Thymus (tissue), 14 donors: ENCODE measurements at places on chromosomes 6 and 20. TPM values are rescaled to one million over a fixed set of nuclear protein-coding genes. Genes with fewer than 3 reads are reported as not detected.

DNA sequence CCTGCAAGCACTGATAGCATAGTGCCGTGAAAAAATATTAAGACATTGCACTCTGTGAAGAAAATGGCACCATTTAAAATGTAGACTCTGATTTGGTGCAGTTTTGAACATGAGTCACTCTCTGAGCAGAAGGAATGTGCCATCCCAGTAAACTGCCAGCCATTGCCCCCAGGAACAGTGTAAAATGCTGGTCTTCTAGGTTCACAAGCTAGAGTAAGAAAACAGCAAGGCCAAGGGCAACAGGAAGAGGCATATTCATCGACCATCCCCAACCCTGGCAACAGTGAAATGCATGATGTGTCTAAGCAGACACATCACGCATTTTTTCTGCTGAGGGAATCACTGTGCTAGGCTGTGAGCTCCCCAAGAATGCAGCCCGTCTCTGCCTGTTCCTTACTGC, 163.2 kb upstream of the RIN2 start:
- DNase-seq, result no peak

The WRNIP1 gene
- polyA plus RNA-seq, result 85.3 TPM

DNA sequence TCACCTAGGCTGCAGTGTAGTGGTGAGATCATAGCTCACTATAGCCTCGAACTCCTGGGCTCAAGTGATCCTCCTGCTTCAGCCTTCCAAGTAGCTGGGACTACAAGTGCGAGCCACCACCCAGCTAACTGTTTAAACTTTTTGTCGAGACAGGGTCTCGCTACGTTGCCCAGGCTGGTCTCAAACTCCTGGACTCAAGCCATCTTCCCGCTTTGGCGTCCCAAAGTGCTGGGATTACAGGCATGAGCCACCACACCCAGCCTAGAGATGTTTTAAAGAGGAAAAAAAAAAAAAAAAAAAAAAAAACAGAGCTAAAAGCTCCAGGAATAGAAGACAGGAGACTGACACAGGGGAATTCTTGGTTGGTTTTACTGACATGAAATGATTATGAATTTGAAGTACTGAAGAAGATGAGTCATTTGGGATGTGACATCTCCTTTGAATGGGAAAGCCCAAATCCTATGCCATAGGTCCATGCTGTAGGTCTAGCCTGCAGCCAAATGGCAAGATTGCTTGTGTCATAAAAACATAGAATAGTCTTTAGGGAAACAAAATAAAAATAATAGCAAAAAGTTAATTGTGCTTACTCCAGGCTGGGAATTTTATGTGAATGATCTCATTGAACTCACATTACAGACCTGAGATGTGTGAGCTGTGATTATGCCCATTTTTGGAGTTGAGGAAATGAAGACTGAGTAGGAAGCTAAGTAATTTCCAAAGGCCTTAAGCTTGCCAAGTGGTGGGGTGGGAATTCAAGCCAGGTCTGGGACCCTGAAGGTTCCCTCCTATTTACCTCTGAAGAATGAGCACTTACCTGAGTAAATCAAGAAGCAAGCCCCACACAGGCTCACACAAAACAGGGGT, 24.3 kb upstream of the NHSL1 start:
- DNase-seq, result no peak

DNA sequence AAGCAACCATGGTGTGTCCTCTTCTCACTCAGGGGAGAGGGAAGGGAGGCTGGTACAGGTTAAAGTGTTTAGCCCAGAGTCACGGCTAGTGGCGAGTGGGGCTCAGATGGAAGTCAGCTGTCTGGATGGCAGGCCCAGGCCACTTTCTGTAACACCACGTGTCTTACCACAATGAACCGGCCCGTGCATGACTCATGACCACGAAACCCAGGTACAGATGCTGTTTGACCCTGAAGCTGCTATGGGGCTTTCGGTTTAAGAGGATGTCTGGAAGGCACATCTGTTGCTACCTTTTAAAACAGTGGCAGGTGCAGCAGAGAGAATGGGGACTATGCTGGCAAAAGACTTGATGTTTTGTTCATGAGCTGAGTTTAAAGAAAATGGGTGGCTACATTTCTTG, 36.5 kb upstream of the MPC1 start:
- no peak for DNase-seq

The ID4 gene
- 10.9 TPM for polyA plus RNA-seq

DNA sequence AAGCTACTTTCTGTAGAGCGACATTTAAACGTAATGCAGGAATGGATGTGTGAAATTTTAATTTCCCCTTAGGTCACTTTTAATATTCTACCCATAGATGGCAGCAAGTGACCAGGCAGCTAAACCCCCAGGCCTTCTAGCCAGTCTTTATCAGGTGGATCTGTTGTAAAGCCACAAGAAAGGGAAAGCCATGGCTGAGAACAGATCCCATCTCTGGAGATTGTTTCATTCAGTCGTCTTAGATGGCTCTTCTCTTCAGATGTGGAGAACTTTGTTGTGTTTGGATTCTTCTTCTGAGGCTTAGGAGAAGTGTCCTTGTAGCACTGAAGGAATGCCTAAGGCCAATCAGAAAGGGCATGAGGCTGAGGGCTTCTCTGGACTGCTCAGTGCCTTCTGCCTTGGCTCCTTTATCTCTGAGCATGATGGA, 15.8 kb upstream of the RNF182 start:
- no peak for DNase-seq

GRCh38 chr6:150249261-150249660, 106.4 kb downstream of the PPP1R14C start:
- DNase-seq, result no peak

DNA sequence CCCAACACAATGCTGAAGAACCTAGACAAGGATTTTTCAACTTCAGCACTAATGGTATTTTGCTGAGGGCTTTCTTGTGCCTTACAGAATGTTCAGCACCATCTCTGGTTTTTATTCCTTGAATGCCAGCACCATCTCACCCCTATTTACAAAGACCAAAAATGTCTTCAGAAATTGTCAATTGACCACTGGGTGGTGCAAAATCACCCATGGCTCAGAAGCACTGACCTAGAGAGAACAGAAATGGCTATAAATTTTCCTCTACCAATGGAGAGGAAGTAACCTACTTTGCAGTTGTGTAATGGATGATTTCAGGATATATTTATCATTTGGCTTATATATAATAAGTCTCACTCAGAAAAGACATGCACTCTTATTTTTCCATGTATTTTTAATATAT, 431.0 kb upstream of the IRAK1BP1 start:
- DNase-seq, result no peak

GRCh38 chr20:371755-372542, 8.6 kb upstream of the TRIB3 start:
- DNase-seq, result no peak

- no peak for DNase-seq
Measured at GRCh38 chr20:37518606-37519507, 2.2 kb upstream of the NNAT start.

The PGBD1 gene
- 4.5 TPM for polyA plus RNA-seq

- DNase-seq, result no peak
Measured at GRCh38 chr6:19991176-19991575, 154.0 kb downstream of the ID4 start.

The C4B gene
- 262 TPM for polyA plus RNA-seq
